ENCODE measurements at places on chromosomes 6 and 20.

DNA sequence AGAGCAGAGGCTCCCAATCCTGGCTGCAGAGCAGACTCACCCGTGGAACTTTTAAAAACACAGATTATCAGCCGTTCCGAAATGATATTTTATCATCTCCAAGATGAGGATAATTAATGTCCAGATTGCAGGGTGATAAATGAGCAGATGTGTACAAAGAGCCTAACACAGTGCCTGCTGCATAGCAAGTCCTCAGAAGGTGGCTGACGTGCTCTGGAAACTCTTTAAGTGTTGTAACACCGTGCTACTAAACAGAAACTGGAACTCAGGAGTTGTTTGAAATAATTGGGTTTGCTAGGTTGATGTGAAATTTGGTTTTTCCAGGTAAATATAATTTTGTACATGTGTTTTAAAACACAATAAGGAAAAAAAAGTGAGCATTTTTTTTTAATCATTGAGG is 118.0 kb downstream of the ARMC2 start:
- no peak for DNase-seq

GRCh38 chr6:159929819-159930218 is 39.0 kb downstream of the MAS1 start:
- DNase-seq: peak; percentile 1

DNA sequence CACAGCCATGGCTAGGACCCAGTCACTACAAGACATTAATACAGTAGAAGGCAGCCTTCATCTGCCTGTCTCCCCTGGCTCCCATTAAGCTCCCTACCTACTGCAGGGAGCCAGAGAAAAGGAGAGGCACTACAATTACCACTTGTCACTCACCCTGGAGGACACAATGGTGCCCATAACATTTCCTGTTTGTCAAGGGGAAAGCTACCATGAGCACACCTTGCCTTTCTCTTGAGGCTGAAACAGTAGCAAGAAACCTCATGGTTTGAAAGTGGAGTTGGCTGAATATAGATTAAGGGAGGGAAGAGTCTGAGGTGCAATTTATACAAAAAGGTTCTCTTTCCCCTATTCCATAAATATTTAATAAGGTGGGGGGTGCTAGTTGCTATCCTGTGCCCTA is 27.9 kb downstream of the STK38 start:
- peak; percentile 70 for DNase-seq

GRCh38 chr6:72217626-72218025 is 331.3 kb downstream of the RIMS1 start:
- DNase-seq: no peak

DNA sequence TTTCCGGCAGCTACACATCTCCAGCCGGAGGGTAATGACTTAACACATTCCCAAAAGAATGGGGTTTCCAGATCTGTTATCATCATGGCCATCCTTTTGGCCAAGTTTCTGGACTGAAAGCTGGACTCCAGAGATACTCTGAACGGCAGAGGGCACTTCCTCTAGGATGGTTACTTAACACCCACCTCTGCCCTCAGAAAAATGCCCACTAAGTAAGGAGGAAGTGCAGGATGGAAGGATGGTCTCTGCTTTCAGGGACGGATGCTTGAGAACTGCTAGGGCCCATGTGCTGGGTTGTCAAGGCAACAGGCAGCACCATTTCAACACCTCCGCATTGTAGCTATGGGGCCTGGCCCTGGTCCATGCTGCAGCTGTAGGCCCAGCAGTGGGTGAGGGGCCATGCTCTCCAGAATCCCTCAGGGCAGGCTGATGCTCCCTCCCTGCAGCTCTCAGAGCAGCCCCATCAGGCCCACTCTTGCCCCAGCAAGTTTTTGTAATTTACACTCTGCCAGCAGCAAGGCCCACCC is 16.5 kb upstream of the TGM3 start:
- no peak for DNase-seq

DNA sequence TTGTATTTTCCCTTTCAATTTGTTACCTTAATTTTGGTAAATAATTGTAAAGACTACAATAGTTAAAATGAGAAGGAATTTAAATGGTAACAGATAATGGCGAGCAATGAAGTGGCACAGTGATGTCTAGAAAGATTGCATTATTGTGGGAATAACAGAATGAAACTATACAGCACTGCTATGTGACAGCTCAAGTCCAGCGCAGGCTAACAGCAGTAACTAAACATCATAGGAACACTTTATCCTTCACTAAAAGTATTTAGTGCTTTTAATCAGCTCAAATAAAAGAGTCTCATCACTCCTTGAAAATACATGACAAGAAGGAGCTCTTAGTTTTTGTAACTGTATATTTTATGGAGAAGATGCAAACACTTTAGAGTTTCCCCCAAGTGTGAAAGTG is 190.8 kb downstream of the TENT5A start:
- DNase-seq: no peak

DNA sequence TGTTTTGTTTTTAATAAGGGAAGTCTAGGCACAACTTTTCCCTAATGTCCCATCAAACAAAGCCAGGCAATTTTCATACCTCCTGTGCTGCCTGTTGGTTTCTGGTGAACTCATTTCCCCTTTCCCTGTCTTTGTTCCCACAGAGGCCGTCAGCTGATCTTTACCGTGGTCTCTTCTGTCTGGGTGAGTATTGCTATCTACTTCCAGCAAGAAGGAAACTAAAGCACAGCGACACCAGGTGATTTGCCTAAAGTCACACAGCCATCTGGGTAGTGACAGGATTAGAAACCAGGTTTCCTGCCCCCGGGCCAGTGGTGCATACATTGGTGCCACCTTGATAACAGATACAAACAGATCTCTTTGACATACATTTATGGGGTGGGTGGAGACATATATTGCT is 59.6 kb downstream of the RAB44 start:
- DNase-seq: no peak

DNA sequence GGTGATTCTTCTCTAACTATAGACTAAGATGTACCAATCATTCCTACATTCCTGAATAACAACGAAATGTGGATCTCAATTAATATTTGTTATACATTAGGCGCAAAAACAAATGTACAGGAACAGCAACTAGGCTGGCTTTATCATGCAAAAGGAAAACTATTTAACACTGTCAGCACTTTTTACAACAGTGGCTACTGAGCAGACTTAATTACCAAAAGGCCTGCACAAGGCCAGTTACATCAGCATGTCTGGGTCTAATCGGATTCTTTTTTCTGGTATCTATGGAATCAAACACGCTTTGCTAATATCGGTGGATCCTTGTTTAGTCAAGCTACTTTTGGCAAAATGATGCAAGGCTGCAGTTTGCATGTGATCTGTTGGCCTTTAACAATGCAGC is 176.5 kb downstream of the UBE3D start:
- DNase-seq: no peak

DNA sequence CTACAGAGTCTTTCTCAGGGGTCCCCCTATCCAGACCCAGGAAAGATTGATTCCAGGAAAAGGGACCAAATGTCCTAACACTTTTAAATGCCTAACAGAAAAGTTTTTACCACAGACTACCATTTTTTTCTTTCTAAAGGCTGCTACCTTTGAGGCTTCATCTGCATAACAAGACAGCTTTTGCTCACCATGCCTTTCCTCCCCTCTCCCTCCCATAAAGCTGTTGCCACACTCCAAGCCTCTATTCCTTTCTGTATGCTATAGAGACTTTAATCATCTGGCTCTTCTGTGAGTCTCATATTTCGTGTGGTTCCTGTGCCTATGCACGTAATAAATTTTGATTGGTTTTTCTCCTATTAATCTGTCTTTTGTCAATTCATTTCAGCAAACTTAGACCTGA is 26.0 kb upstream of the LIN28B start:
- no peak for DNase-seq

DNA sequence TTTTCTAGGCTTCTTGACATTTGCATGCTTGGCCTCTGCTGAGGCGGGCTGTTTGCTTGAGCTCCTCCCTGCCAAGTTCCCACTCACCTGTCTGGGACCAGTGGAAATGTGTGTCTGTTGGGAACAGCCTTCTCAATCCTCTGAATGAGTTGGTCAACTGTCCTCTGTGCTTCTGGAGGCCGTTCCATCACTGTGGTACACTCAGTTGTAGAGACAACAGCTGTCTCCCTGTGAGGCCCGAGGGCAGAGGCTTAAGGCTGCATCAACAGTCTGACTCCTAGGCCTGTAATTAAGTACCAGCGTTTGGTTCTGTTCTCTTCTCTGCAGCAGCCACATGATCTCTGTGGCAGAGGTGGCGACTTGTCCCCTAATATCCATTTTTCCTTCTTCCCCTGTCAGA is 110.9 kb downstream of the CDC5L start:
- DNase-seq: no peak

DNA sequence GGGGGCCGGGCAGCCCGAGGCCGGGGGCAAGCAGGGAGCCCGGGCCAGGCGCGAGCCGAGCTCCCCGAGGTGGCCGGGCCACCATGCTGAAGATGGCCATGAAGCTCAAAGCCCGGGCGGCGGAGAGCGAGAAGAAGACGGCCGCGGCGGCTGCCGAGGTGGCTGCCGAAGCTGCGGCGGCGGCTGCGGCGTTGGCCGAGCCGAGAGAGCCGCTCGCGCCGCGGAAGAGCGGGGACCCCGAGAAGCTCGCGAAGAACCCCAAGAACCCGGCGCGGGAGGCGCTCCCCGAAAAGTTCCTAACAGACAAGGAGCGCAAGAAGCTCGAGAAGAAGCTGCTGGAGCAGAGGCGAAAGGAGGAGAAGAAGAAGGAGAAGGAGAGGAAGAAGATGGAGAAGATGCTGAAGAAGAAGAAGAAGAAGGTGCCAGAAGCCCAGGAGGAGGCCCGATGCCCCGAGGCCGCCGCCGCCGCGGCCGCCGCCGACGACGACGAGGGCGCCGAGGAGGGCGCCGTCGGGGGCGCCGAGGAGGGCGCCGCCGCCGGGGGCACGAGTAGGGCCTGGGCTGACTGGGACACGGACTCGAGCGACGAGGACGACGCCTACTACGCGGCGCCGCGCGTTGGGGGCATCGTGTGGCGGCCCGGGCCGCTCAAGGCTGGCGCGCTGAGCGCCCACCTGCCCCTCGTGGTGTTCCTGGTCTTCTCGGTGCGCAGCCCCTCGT is 37.4 kb downstream of the GNAS start:
- no peak for DNase-seq

- DNase-seq: no peak
These were observed 154.9 kb downstream of the DLL1 start for GRCh38 chr6:170135821-170136471.

- no peak for DNase-seq
These were observed 630 bp downstream of the LIME1 start for GRCh38 chr20:63736893-63737694.

GRCh38 chr6:142087950-142088857 is 44.5 kb upstream of the GJE1 start:
- peak; percentile 14 for DNase-seq

DNA sequence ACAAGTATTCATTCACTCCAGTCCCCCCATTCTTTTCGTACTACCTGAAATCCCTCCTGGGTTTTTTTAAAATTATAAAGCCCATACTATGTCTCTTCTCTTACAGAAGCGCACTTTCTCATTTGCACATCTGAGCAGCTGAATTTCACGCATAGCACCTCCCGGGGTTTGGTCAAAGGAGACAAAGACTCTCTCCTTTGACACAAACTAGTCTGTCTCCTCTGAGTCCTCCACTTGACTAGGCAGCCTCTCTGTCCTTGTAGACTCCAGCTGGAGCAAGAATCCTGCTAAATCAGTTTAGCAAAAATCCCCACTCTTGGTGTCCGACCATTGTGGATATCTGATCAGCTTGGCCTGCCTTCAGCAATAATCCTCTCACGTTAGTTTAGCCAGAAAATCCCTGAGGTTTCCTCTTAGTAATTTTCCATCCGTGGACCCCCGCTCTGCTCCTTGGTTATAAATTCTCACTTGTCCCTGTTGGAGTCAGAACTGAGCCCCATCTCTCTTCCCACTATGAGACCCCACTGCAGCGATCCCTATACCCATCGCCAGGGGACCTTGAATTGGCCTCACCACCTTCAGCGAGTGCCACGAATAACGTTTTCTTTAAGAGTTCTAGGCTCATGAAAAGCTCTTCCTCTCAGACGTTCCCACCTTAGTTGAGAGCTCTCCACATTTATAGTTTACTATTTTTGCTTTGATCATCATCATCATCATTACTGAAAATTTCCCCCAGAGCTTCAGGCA is 29.0 kb downstream of the PDYN start:
- DNase-seq: no peak

DNA sequence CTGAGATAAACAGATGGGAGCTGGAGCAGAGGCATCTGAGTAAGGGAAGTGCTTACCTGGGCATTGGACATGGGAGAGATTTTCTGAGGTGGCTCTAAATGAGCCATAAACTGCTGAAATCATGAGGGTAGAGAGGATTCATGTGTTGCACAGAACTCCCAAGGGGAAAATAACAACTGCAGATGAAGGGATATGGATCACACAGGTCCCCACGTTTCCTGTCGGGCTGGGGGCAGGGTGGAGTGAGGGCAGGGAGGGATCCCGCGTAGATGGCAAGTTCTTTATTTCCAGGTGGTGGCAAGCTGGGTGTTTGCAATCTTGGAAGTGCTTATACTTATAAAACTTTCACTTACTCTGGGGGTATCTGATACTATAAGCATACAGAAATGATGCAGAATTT is 422.6 kb upstream of the FLRT3 start:
- DNase-seq: no peak

DNA sequence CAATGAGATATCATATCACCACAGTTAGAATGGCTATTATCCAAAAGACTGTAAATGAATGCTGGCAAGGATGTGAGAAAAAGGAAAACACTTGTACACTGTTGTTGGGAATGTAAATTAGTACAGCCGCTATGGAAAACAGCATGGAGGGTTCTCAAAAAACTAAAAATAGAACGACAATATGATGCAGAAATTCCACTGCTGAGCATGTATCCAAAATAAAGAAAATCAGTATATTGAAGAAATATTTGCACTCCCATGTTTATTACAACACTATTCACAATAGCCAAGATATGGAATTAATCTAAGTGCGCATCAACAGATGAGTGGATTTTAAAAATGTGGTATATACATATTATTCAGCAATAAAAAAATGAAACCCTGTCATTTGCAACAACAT is 898.9 kb upstream of the MAN1A1 start:
- no peak for DNase-seq

GRCh38 chr6:117531346-117531745 is 48.9 kb downstream of the DCBLD1 start:
- no peak for DNase-seq

DNA sequence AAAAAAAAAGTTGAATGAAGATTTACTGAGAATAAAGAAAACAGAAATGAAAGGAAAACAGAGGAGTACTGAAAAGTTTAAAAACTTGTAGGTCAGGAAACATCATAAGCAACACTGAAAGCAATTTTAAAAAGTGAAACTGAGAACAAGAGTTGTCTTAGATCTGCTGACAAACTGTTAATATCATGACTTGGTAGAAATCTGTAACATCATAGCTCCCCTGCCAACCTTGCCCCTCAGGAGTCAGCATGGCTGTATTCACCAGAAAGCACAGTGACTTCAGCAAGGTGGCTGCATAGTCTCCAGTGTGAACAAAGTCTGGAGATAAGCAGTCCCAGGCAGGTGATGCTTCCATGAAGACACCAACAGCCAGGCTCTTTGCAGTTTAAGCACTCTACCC is 5.3 kb downstream of the NAA20 start:
- DNase-seq: no peak

- DNase-seq: no peak
These were observed 85.1 kb upstream of the NFATC2 start for GRCh38 chr20:51627586-51627985.

All from NCI-H2081 (cell line).